ENCODE measurements at places on chromosomes 16 and 17.

DNA sequence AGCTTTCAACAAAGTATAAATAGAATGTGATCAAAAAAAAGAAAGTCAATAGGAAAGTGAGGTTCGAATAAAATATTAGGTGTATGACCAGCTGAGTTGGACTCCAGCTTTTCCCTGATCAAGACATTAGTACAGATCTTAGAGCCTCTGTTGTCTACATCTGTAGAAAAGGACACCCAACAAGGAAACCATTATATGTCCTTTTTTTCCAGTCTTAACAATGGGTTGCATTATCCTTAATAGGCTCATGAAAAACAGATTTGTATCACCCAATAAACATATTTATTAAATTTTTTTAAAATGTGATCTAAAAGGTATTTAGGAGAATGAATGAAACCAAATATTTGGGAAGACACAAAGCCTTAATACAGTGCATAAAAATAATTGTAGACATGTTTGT, 18.1 kb downstream of the ABCA6 start:
- DNase-seq, result no peak

DNA sequence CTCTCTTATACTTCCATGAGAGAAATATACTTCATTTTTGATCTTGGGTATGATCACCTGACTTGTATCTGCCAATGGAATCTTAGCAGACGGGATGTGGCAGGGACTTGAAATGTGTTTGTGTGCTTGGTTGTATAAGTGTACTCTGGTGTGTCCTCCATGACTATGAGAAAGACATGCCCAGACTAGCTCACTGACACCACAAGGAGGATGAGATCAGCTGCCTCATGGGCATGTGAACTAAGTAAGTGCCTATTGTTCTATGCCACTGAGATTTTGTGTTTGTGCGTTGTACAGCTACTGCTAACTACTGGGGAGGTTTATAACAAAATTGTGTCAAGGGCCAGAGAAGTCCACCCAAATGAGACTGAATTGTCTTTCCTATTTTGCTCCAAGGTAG, 402.2 kb upstream of the SALL1 start:
- DNase-seq, result no peak

DNA sequence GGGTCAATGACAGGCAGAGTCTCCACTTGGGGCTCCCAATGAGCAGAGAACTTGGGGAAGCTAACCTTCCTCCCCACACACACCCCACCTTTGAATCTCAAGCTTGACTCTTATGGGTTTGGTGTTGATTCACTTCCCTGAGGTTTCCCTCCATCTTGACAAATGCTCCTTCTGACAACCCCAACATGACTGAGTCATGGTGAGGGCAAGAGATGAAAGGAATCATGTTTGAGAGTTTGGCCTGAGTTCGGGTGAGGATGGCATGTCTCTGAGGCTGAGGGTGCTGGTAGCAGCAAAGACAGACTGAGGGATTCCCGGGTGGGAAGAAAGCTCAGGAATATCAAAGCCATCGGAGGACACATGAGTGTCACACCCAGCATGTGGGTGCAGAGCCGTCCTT, 18.7 kb downstream of the KRT9 start:
- DNase-seq, result no peak

DNA sequence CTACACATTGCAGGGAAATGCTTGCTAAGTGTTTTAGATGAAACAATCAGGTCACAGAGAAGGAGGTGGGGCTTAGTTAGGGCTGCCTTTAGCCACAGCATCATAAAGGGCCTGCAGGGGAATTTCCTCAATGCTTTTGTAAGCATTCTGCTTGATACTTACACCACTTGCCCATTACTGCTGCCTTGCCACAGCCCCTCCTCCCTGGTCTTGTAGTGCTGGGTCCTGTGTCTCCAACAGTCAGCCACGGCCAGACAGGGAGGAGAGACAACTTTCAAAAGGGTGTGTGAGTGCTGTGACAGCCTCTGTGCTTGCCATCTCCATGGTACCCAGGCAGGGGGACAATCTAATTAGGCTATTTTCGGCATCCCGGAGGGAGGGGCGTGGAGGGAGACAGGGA, 111.2 kb downstream of the SHISA9 start:
- DNase-seq, result no peak

DNA sequence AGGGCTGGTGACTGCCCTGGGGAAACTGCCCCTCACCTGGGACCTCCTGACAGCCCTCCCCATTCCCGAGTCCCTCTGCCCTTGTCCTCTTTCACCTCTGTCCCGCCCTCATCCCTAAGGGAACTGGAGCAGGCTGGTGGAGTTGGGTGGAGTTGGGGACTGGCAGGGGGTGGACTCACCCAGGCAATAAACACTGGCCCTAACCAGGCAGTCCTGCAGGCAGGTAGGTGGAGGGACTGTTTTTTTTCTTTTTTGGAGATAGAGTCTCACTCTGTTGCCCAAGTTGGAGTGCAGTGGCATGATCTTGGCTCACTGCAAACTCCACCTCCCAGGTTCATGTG, 11.7 kb downstream of the GCGR start:
- no peak for DNase-seq

- no peak for DNase-seq
Observed at GRCh38 chr16:74951681-74952080, 33.2 kb downstream of the WDR59 start.

DNA sequence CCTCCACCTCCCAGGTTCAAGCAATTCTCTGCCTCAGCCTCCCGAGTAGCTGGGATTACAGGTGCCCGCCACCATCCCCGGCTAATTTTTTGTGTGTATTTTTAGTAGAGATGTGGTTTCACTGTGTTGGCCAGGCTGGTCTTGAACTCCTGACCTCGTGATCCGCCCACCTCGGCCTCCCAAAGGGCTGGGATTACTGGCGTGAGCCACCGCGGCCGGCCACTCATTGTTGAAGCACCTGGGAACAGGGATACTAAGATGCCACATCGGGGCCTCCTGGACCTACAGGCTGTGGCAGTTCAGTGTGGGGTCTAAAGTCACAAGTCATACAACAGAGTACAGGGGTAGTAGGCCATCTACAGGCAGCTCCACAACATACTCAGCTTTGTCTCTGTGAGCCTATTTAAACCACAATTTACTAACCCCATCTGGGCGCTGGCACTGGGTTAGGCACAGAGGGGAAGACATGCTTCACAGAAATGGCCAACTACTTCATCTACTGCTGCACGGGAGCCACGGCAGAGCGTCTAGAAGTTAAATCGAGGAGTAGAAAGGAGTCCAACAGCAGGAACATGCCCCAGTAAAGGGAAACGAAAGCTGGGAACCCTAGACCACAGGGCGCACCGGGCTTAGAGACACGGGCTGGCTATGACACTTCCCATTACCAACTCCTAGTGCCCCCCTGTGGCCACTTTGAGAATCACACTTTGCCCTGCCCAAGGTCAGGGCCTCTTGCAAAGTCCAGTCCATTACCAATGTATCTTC, 4.3 kb downstream of the VAMP2 start:
- peak; percentile 90 for DNase-seq

DNA sequence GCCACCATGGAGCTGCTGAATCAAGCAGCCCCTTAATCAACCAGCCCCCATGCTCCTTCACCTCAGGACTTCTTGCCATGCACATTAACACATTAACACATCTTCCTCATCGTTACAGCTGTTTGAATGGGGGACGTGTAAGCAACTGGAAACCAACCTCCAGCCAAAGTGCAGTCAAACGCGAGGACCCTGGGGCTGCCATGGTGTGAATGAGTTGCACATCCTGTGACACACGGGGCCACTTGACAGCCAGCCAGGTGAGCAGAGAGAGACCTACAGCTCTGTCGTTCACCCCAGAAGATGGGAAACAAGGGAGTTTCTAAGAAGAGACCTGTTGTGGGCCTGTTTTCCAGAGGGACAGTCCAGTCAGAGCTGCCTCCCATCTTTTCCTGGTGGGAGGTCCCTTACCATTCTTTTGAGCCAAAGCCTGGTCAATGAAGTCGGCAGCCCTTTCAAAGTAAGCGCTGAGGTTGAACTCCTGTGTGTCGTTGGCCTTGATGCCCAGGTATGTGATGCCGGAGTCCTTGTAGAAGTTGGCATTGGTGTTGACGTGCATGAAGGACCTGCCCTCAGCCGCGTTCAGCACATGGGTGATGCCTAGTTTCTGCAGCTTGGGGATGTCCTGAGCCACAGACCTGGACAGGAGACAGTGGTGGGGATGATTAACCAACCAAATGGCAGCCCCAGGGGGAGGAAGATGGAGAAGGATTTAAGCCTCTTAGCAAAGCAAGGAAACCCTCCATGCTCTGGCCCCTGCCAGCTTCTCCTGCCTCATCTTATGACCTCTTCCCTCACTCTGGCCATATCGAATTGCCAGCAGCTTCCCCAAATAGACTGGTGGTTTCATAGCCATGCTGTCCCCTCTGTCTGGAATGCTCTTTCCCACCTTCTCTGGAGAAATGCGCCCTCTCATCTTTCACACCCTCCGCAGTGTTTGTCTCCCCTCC, 4.2 kb downstream of the DUSP3 start:
- no peak for DNase-seq

DNA sequence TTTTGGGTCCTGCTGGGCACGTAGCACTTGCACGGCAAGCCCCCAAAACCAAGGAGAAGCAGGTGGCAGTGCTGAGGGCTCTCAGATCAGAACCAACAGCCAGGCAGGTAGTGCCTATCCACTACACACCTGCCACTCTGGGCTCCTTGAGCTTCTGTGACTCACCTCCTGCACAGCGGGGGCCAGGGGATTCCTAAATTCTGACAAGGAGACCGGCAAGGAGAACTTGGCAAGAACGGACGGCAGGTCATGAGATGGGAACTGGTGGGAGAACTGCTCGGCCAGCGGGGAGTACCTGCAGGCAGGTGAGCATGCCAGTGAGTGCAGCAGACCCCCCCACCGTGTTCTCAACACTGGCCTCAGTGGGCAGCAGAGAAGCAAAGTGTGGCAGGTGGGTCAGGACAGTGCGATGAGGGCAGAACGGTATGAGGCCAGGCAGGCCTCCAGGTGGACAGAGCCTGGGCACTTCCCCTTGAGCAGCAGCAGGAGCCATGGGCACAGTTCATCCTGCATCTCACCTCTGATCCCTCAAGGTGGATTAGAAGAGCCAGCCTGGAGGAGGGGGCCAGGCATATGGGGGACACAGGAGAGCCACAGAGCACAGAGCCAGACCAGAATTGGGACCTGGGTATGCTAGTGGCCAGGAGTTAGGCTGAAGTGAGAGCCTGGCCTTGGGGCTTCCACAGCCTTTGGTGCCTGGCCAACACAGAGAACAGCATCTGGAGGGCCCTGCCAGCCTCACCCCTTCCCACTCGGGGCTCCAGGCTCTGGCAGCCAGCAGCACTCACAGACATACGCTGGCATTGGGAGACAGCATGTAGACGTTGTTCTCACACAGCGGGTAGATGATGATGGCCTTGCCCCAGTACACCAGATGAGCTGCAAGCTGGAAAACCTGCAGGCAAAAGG, 14.7 kb downstream of the MPG start:
- DNase-seq, result no peak

- DNase-seq, result no peak
Observed at GRCh38 chr17:47072886-47073285, 93.8 kb upstream of the RPRML start.

- no peak for DNase-seq
Observed at GRCh38 chr17:8939496-8940334, 25.8 kb downstream of the PIK3R5 start.

GRCh38 chr17:37562016-37562745, 47.0 kb downstream of the SYNRG start:
- no peak for DNase-seq

DNA sequence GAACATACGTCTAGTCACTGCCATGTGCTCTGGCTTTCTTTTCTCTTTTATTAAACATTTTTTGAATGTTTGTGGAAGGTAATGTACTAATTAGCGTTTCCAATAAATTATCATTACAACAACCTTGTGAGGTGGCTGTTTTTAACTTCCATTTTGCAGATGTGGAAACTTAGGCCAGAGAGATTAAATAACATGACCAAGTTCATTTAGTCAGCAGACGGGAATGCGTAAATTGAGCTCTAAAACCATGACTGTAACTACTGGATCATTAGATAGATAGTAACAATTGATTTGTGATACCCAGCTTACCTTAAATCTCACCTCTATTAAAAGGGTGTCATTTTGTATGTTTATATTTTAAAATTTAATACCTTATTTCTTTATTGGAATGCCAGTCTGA, 49.4 kb downstream of the RABEP1 start:
- no peak for DNase-seq

DNA sequence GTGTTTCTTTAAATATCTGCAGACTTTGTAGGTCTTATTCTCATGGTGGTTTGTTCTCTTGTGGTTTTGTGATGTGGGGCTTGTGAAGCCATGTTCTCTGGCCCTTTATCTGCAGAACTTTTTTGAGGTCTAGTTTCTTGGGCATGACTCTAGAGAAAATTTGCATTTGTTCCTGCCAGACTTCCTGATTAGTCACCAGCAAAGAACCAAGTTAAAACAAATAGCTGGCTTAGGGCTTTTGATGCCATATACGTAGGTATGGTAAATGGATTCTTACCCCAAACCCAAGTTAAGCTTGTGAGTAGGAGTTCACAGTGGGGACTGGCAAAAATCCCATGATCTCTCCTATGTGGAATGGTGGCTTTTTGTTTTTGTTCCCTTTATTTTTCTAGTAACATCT, 68.7 kb upstream of the IRX3 start:
- no peak for DNase-seq

- DNase-seq, result peak; percentile 47
Observed at GRCh38 chr16:67399218-67399733, 6.0 kb upstream of the TPPP3 start.

GRCh38 chr16:77569406-77569805, 134.6 kb upstream of the ADAMTS18 start:
- peak; percentile 85 for DNase-seq

DNA sequence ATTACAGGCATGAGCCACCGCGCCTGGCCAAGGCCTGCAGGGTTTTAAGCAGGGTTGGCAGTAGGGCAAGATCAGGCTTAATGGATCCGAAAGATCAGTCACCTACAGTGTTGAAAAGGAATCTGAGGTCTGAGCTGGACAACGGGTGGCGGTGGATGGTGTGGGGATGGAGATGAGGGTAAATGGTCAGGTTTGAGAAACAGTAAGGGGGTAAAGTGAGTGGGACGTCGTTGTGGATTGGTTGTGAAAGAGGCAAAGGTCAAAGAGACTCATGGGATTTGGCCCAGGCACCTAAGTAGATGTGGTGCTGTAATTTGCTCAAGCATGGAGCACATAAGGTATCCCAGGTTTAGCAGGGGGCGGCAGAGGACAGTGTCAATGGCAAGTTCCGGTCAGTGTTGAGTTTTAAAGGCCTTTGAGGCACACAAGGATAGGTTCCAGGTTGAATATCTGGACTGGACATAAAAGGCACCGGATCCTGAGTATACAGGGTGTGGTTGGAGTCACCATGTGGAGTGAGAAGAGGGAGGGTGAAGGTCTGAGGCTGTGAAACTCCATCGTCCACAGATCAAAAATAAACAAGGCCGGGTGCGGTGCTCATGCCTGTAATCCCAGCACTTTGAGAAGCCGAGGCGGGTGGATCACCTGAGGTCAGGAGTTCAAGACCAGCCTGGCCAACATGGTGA, 1.1 kb upstream of the SLC16A5 start:
- DNase-seq, result no peak

Measured in endothelial cell of umbilical vein (primary cell).